ENCODE measurements at places on chromosomes 3 and 15. TPM values are rescaled to one million over a fixed set of nuclear protein-coding genes. Genes with fewer than 3 reads are reported as not detected.
A peak's percentile ranks its signal among the peaks of the same experiment; 100 is the strongest.

DNA sequence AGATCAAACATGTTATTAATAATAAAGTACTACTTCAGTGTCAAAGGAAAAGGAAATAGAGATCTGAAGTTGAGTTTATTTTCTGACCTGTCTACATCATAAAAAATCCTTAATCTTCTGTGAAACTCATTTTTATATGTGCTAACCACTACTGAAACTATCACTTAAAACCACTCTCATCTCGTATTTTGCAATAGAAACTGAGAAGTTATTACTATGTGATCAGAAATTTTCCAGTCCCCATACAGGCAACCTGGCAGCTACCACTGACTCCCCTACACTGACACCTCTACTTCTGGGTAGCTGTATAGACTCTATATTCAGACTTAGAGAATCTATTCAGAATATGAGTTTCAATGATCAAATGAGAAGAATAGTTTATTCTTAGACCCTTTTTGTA is 8.3 kb downstream of the HDGFL3 start:
- no peak for DNase-seq

The CACNA1D gene
- 0.12 TPM for polyA plus RNA-seq

The SEMA3G gene
- polyA plus RNA-seq, result 0.10 TPM

The LRRC49 gene
- polyA plus RNA-seq, result 10.4 TPM

GRCh38 chr3:157872902-157873301 is 233.3 kb downstream of the SHOX2 start:
- DNase-seq, result peak; percentile 22

DNA sequence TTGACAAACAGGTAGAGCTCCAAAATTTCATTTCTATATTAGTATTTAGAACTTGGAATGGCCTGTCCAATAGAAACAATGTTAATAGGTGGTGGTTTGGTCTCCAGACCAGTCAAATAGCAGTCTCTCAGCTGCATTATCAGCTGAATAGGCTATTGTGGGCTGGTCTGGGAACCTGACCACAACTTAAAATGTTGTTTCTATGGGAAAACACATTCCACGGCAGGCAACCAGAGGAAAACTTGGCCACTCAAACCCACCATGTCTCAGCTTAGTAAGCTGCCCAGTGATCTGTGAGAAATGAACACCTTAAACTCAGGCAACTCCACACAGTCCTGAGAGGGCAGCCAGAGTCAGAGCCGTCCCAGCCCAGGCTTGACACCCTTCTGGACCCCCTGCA is 20.4 kb downstream of the FBN1 start:
- DNase-seq, result no peak

- no peak for DNase-seq
Observed at GRCh38 chr15:70094690-70095311, 2.9 kb downstream of the TLE3 start.

The DCBLD2 gene
- 190 TPM for polyA plus RNA-seq

The ACVR2B gene
- 1.4 TPM for polyA plus RNA-seq

- peak; percentile 17 for DNase-seq
Observed at GRCh38 chr3:114758831-114759699, 388.0 kb downstream of the ZBTB20 start.

- DNase-seq, result no peak
Observed at GRCh38 chr3:195239121-195239520, 31.8 kb downstream of the XXYLT1 start.
